ENCODE measurements at places on chromosomes 1 and 21.

GRCh38 chr1:228445843-228446650, 29.4 kb upstream of the TRIM17 start:
- DNase-seq = no peak

DNA sequence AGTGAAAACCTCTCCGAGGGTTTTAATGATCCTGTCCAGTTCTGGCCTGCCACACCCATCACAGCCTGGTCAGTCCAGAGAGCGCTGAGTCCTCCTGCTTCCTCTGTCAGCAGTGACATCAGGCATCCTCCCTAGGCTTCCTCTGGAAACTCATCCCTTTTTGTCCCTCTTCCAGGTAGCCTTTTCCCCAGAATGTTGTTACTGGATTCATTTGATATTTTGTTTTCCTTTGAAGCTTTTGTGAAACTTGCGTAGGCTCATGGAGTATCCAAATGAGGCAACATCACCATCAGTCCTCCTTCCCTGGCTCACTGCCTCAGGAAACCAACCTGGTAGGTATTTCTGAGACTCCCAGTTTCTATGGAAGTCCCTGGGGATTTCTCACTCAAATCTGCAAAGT, 27.0 kb upstream of the IGSF3 start:
- no peak for DNase-seq

GRCh38 chr1:16046842-16047241, 3.3 kb downstream of the CLCNKB start:
- DNase-seq = no peak

- DNase-seq = no peak
These were observed 11.5 kb upstream of the CXADR start for GRCh38 chr21:17501107-17502006.

DNA sequence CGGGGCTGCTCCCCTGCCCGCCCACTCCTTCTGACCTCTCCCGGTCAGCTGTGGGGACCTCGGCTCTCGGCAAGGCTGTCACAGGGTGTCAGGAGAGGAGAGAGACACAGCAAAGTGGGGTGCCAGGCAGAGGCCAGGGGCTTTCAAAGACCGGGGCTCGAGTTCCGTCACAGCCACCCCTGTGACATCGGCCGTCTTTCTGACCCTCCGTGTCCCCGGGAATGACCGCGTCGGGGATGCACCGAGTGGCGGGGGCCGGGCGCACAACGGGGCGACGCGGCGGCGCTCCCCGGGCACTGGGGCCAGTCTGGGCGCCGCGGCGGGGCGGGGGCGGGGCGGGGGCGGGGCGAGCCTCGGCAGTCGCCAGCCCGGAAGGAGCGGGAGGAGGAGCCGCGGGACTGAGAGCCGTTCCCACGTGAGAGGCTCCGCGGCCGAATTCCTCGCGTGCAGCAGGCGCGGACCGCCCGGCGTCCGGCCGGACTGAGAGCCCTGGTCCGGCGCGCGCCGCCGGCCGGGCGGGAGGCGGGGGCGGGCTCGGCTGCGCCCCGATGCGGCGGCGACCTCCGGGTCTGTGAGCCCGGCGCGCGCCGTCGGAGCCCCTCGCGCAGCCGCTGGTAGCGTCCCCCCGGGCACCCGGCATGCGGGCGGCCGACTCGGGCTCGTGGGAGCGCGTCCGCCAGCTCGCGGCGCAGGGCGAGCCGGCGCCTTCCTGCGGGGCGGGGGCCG, 229.7 kb upstream of the TMEM51 start:
- no peak for DNase-seq

- no peak for DNase-seq
These were observed 124.8 kb downstream of the TNR start for GRCh38 chr1:175618559-175618958.

DNA sequence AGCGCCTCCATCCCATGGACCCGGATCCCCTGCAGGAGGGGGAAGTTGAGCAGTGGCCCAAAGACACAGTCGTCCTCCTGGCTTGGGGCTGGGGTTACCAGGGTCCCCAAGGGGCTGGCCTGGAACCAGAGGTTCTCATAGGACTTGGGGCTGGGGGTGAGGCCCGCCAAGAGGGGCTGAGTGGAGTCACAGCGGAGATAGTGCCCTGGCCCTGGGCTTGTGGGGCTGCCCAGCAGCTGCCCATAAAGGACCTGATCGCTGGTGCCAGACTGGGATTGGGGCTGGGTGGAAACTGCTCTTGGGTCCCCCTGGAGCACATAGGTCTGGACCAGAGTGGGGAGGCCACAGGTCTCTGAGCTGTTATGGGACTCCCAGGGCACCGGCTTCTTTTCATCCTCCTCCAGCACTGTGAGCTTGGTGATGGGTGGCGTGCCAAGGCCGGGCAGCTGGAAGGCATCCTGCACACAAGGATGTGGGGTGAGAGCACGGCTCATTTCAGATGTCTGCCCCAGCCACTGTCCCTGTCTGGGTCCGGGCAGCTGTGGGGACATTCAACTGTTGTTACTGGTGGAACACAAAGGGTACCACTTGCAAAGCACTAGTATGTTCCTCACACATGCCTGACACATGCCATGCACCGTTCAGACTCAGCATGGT, 2.3 kb upstream of the MRPS15 start:
- no peak for DNase-seq

GRCh38 chr1:178358456-178358855, 138.3 kb downstream of the CLEC20A start:
- no peak for DNase-seq

DNA sequence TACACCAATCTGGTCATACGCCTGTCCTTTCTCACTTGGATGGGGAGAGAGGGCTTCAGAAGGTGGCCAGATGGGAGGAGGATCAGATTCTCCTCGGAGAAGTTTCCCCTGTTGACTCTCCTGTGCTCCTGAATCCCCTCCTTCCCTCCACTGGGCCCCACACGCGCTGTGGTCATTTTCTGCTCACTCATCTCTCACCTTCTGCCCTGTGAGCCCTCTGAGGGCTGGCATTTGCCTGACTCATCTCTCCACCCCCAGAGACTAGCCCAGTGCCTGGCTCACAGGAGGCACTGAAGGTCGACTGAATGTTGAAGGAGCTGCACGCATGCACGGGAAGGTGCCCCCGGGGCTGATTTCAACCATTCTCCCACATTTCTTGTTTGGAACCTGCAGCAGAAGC, 14.2 kb downstream of the ABCA4 start:
- DNase-seq = no peak

DNA sequence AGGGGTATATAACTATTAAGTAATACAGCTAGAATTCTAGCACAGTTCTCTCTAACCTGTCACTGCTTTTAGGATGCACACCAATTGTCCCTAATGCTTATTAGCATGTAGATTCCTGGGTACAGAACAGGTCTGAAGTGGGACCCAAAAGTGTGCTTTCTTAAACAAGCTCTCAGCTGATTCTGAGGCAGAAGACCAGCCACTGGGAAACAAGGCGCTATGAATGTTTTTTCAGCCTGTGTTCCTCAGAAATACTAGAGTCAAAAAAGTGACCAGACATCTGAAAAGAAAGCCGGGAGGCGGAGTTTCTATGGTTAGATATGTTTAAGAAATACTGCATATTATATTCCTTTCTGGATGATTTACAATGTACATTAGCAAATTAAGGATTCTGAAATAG, 1.8 kb downstream of the PEF1 start:
- no peak for DNase-seq

DNA sequence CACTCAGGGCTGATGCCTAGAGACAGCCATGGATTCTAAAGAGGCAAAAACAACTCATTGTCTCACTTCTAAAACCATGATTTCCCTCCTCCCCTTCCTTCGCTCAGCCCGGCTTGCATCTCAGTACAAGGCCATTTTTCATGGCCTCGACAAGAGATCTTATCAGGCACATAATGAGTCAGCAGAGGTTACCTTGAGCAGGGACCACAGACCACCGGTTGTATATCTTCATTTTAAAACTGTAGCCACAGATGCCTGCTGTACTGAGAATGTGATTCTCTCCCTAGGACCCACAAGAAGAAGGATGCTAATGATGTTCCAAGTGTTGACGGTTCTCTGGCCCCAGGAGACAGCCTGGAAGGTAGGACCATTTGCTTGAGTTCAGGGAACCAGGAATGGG, 331.9 kb downstream of the AJAP1 start:
- DNase-seq = no peak

DNA sequence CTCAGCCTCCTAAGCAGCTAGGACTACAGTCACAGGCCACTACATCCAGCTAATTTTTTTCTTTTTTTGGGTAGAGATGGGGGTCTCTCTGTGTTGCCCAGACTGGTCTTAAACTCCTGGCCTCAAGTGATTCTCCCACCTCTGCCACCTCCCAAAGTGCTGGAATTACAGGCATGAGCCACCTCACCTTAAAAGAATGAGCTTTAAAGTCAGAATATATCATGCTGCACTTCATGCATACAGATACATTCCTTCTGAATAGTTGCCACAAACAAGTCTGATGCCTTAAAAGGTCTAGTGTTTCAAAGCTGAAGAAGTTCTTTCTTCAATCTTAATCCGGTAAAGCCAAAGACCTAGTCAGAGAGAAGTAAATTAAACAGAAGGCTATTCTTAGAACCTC, 23.8 kb upstream of the CPLANE2 start:
- DNase-seq = peak; percentile 49

- DNase-seq = no peak
These were observed 44.7 kb upstream of the CITED4 start for GRCh38 chr1:40906781-40907400.

DNA sequence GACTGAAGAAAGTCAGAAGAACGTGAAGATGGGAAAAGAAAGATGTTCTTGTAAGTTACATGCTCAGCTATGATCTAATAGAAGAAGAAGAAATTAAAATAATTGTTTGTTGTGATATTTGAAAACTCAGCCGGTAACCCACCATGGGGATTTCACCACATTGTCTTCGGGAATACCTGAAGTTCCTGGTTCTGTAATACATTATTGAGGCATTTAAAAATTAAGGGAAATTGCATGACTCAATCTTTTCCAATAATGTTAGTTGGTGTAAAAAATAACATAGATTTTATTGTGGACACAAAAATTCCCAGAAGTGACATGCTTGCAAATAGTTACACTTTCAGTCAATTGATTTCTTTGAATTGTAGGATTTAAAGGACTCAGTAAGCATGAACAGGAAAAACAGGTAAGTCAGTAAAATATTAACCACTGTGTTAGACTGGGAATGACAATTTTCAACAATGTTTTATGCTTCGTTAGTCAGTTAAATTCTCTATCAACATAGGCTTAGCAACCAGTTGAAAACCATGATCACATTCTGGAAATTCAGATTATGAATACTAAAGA, 745.1 kb downstream of the LTN1 start:
- DNase-seq = no peak

DNA sequence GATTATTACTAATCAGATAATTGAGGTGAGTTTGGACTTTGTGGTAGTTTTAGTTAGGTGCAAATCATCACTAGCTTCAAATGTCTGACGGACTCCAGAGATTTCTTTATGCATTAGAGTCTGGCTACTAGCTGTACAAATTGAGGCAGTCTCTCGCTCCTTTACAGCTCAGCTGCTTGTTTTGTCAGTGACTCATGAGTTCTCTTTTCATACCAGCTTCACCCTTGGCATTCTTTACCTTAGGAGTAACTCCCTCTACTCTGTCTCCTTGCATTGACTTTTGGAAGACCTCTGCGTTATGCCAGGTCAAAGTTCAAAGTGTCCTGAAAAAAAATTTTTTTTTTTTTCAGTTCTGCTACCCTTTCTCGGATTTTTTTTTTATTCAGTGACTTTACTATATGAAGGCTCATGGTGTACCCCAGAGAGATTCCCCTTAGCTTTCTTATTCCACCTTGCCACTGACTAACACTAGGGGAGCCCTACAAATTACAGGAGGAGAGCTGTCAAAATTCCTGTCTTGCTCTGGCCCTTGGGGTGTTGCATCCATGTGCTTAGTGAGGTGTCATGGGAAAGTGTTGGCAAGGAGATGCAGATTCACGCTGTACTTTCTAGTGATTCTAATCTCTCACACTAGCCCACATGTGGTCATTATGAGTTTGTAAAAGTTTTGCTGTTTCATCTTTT, 576.6 kb downstream of the ADGRL2 start:
- no peak for DNase-seq

All from AG04449 (cell line).